Mucosa of gallbladder (tissue), 1 donor: ENCODE measurements at places on chromosomes 2 and 18.
A peak's percentile ranks its signal among the peaks of the same experiment; 100 is the strongest.

DNA sequence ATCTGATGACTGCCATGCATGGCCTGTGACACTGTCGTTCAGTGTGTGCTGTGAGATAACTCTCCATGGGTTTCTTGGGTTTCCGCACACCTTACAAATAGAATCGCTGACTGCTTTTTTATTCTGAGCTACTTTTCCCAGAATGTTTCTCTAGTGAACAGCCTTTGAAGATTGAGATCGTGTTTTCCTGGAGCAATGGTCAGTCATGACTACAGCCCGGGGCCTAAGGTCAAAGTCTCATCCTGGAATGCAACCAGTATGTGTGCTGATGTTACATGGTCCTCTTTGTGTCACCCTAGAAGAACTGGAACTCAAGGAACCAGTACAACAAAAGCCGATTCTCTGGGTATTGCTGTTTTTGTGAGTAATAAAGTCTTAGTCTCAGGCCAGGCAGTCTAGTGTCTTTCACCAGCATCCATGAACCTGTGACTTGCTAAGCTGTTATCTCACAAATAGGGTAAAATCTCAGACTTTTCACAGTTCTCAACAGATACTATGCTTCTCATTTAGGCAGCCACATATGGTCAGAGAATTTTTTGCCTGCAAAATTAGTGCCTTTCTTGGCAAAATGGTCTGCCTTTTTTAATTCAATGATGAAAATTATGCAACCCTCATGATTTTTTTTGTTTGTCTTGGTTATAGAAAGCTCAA, 124.9 kb upstream of the PIEZO2 start:
- DNase-seq = no peak

GRCh38 chr18:73509460-73509859, 638.2 kb downstream of the FBXO15 start:
- no peak for DNase-seq

DNA sequence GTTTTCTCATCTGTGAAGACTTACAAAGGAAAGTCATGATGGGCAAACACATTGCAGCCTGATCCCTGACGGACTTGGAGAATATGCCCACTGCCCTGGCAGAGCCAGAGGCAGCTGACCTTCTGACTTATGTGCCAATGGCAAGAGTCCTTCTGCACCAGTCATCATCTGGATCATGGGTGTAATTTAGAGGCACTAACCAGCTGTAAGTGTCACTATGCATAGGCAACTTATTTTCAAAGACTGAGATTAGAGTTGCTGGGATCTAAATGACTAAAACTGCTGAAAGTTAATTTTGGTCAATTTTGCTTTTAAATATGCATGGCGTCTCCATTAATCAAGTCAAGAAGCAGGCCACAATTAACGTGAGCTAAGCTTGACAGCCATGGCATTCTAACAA, 261.2 kb downstream of the BCL11A start:
- no peak for DNase-seq

- DNase-seq = no peak
Measured at GRCh38 chr2:145597809-145598208, 1077.9 kb upstream of the ZEB2 start.

DNA sequence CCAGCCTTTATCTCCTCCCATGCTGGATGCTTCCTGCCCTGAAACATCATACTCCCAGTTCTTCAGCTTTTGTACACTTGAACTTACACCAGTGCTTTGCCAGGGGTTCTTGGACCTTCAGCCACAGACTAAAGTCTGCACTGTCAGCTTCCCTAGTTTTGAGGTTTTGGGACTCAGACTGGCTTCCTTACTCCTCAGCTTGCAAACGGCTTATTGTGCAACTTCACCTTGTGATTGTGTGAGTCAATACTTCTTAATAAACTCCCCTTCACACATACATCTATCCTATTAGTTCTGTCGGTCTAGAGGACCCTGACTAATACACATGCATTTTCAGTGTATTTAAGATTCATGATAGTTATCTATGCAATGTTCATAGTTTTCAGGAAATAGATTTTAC, 35.8 kb upstream of the ZNF804A start:
- DNase-seq = no peak

GRCh38 chr2:156490466-156490840, 54.3 kb downstream of the GPD2 start:
- DNase-seq = no peak

DNA sequence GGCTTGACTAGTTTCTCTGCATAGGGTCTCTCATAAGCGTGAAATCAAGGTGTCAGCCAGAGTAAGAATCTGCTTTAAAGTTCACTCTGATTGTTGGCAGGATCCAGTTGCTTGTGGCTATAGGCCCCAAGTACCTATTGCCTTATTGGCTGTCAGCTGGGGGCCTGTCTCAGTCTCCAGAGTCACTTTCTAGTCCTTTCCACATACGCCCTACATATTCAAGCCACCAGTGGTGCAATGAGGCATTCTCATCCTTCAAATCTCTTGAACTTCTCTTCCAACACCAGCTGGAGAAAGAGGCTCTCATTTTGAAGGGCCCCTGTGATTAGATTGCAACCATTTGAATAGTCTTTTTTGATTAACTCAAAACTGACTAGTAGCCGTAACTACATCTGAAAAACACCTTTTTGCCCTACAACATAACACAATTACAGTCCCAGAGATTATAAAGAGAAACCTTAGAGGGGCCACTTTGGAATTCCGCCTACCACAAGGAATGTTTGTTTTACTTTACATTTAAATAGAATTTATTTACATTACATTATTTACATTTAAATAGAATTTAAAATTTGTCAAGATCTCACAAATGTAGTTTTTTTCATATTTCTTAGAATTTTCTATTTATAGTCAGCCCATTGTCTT, 520.1 kb downstream of the DSC3 start:
- no peak for DNase-seq

DNA sequence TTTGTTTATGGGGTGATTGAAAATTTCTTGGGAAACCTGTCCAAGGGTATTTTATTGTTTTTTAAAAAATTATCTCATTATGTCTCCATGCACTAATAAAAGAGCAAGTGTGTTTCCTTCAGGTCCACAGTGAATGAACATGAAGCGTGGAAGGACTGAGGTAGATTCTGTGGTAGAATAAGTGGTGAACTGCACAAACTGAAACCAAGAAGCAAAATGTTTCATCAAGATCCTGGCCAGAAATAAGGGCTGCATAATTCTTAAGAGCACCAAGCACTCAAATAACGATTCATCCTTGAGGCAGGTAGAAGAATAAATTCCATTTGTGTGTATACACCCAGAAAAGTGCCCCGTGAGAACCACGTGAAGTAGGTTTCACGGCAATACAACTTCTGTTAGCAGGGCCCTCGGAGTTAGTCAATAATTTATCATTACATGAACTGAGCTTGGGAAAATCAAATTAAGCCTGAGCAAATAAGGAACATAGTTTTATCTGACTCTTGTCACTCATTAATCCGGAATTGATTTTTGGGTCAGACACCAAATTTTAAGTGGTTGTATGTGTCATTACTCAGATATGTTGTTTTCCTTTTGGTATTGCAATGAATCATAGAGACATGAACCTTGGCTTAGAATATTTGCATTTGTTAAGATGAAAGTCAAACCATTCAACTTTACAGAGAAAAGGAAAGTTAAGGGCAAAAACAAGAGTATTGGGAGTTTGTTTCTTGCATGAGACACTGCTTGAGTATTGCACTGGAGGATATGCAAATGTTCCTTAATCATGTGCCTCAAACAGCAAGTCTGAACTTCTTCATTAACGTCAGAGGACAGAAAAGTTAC, 472.6 kb upstream of the NETO1 start:
- peak; percentile 88 for DNase-seq

- DNase-seq = no peak
Measured at GRCh38 chr2:168499500-168499899, 43.4 kb downstream of the CERS6 start.

GRCh38 chr2:95301876-95302641, 4.9 kb downstream of the KCNIP3 start:
- no peak for DNase-seq

- DNase-seq = no peak
Measured at GRCh38 chr2:208025814-208026184, 472 bp upstream of the PLEKHM3 start.

DNA sequence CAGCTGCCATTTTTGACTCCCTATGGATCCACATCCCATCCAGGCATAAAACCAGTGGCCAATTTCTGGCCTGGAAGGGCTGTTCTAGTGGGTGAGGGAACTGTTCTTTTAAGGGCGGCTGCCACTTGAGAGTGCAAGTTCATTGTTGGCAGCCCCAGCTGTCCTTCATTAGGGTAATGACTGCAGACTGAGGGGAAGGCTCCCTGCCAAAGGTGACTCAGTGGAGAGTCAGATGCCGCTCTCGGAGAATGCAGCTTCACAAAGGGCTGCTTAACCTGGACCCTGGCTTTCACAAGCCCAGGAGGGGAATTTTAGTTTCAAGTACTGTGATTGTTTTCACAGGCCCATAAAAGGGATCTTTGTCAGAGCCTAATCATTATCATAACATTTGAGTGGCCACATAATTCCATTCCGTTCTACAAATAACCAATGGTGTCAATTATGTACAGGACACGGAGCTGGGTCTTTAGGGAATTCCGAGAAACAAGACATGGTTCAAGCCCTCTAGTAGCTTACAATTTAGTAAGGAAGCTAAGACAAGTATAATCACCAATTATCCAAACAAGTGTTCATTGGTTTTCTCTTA, 235.7 kb downstream of the CDCA7 start:
- no peak for DNase-seq

DNA sequence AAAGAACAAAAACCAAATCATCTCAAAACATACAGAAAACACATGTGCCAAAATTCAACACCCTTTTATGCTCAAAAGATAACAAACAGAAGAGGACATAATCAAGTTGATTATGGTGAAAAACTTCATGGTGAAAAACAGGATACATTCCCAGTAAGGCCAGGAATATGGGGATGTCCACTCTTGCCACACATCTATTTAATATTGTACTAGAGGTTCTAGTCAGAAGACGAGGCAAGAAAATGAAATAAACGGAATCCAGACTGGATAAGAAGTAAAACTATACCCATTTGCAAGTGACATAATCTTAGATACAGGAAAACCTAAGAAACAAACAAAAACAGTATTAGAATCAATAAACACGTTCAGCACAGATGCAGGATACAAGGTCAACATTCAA, 40.8 kb downstream of the MAP3K2 start:
- DNase-seq = no peak

DNA sequence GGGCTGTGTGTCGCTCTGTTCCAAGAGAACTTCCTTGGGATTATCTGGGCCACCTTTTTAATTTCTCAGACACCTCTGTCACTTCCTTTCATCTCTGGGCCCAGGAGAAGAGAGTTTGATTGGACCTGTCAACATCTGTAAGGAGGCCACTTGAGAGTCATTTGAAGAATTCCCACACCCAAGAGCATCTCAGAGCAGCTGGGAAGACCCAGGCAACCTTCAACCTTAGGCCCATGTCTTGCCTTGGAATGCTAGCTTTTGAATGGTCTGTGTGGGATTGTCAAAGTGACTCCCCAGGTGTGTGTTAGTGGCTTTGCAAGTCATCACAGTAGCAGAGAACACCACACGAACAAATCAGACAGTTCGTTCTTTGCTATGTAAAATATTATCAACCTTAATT, 280.3 kb downstream of the CYRIA start:
- DNase-seq = no peak

GRCh38 chr18:70920840-70921374, 632.1 kb downstream of the SOCS6 start:
- DNase-seq = no peak

DNA sequence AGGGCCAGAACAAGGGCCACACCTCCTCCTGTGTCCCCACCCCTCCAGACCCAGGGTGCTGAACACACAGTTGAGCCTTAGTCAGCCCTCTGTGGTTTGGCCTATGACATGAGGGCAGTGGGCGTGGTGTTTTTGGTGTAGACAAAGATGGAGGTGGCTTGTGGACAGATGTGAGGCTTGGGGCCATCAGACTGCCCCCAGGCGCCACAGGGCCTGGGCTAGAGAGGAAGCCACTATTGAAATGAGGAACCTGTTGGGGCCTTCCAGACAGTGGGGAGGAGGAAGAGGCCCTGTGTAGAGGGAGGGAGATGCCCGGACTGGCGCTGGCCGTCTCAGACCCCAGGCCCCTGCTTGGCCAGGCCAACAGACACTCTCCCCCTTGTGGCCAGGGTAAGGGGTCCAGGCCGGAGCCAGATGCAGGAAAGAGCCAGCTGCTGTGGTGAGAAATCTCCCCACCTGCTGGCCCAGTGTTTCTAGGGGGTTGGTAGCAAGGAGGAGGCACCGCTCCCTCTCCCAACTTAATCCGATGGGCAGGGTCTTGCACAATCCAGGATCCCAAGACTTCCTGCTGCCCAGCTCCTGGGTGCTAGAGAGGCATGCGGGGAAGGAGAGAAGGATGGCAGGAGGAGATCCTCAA, 53.8 kb downstream of the SMAD7 start:
- peak; percentile 67 for DNase-seq

GRCh38 chr2:224630659-224631550, 45.7 kb upstream of the CUL3 start:
- no peak for DNase-seq

DNA sequence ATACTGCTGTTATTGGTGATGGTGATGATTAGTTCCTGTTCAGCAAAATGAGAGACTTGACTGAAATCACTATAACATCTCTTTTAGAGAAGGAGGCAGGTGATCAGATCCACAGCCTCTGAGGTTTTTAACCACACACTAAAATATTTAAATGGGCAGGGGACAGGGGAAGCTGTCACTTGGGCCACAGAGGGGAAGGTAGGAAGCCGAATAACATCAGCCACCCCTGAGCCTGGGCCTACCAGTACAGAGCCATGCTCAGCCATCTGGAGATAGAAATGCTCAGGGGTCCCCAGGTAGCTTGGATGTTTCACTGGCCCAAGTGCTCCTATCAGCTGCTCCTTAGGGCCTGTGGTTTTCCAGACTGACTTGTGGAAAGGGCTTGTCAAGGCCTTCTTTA, 122.3 kb downstream of the MRO start:
- no peak for DNase-seq

DNA sequence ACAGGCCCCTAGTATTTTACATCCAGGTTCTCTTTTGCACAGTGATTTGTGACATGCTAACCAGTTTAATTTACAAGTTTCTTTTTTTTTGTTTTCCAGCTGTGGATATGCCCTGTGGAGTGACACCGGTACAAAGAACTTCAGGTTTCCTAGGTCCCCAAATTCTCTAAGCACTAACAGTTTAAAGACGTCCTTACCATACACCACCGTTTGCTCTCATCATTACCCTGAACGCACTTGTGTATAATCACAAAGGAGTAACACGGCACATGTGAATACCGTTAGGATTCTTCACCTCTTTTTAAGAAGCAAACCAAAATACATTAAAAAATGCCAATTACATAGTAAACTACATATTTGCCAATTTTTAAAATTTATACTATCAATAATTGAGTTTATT, 853 bp downstream of the LANCL1 start:
- DNase-seq = no peak

GRCh38 chr18:57084331-57085271, 62.3 kb upstream of the BOD1L2 start:
- DNase-seq = no peak

DNA sequence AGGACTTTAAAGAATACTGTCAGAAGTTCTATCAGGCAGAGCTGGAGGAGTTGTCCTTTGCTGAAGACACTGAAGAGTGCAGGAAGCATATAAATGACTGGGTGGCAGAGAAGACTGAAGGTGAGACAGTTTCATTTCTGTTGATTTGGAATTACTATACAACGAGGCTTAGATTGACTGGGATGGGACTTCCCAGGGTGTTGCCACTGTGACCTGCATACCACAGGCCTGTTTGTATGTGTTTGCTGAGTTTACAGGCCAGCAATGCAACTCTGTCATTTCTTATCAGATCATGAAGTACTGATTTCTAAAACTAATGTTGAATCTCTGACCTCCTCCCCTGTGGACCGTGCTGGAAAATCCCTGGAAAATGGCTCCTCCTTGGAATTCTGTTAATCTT, 11.8 kb downstream of the SERPINB8 start:
- no peak for DNase-seq

- no peak for DNase-seq
Measured at GRCh38 chr18:9629709-9630108, 15.3 kb upstream of the PPP4R1 start.
